ENCODE measurements at places on chromosomes 7 and 10.

DNA sequence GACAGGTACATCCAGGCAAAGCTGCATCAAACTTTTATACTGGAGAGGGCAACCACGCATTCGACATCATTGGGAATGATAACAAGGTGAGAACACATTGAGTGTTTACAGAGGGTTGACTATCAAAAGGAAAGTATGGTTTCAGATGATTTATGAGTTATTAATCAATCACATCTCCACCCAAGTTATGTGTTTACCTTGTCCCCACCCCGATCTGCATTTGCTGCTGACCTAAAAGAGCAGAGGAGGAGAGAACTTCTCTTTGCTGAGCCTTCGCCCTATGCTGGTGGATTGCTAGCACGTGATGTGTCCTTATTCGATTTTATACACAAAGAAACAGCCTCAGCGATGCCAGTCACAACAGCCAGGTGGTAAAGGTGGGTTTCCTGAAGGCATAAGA is at the start of gene MSMB:
MSMB (minus strand) TSS at position 9 of the 400 bp plus-strand sequence. CDS start 32 bp downstream, outside the sequence.
- DNase-seq: no peak

DNA sequence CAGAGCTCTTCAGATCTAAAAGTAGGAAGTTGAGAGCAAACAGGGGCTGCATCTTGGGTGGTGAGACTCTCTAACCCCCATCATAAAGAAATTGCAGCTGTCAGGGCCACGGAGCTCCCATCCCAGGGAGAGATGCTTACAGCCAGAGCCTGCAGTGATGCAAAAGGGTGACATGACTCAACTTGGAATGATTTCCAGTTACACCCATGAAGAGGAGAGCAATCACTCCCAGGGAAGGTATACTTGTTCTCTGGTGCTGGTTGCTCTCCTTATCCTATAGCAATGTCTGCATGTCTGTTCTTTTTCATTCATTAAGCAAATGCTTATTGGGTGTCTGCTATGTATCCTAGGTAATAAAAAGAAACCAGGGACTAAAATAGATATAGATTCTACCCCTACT is 228.0 kb downstream of the RAB11FIP2 start:
- DNase-seq: no peak

DNA sequence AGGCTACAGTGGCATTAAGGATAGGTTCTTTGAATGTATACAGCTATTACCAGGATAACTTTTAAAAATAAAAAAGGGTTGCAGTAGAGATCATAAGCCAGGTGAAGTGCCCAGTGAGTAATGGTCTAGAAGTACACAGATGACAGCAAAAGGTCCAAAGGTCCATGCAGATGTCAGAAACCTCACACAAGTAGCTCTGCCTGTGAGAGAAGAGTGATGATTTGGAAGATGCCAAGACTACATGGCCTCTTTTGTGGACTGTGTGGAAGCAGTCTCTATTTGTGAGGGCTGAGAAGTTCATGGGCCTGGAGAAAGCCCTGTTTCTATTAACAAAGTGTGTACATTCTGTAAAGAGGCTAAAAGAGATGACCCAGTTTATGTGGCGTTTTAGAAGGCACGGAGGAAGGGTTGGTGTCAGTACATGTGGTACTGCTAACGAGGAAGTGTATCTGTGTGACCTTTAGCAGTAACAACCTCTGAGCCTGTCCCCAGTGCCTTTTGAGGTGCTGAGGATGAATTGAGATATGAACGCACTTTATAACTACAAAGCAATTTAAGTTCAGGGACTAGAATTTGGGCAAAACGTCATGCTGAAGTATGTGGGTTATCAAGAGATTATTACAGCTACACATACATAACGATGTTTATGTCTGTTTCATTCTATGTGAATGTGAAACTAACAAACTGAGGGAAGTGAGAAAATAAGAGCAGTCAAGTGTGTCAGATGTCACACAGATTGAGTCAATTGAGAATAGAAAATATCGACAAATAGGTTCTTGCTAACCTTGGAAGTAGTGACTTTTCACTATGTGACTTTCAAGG is 7.6 kb downstream of the CYCS start:
- no peak for DNase-seq

DNA sequence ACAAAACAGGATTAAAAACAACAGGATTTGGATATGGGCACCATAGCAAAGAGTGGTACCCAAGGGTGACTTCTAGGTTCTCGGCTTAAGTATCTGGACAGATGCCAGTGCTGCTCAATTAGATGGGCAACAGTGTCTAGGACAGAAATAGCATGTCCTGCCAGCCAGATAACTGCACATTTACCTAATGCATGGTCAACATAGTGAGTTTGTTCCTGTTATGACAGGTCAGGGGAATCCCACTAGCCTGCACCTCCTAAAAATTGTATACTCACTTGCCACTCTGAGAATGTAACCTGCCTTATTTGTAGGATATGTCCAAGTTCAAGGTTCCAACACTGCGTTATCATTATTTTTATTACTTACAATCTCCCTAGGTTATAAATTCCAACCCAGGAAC is 471.7 kb downstream of the GRM8 start:
- DNase-seq: no peak

DNA sequence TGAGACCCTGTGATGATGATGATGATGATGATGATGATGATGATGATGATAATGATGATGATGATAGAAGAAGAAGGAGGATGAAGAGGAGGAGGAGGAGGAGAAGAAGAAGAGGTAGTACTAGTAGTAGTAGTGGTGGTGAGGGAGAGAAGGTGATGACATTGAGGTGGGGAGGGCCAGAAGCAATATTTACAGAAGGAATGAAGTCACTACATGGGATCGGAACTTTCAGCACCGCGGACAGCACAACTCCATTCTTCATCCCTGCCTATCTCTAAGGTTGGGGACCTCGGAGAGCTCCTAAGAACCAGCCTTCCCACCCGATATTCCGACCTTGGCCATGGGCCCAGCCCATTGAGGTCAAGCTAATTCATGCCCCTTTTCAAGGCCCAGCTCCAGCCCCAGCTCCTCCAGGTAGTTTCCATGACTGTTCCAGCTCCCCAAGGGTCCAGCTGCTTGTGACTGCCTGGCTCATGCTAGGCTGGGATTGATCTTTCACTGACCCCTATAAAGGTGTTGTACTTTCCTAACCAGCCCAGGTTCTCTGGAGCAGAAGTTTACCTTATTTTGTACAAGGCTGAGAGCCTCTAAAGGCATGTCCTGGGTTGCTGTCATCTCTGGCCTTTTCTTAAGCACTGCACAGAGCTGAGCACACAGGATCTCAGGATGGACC is 10.3 kb downstream of the CRHR2 start:
- DNase-seq: no peak

GRCh38 chr10:128306535-128306934 is 180.3 kb upstream of the MKI67 start:
- DNase-seq: no peak

DNA sequence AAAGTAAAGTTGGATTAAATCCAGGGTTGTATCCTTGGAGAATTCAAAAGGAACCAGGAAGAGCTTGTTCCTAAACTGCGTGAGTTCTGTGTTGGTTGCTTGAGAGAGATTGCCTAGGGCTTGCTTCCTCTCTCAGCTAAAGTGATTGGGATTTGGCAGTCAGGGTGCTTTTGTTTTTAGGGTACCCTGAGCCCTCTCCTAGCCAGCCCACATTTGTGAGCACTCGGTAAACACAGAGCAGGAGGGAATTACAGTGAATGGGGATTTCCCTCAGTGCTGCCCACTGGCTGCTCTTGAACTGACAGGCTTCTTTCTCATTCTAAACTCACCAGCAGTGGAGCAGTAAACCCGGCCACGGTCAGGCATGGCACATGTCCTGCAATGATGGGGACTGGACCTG is 146.9 kb downstream of the TPST1 start:
- no peak for DNase-seq

DNA sequence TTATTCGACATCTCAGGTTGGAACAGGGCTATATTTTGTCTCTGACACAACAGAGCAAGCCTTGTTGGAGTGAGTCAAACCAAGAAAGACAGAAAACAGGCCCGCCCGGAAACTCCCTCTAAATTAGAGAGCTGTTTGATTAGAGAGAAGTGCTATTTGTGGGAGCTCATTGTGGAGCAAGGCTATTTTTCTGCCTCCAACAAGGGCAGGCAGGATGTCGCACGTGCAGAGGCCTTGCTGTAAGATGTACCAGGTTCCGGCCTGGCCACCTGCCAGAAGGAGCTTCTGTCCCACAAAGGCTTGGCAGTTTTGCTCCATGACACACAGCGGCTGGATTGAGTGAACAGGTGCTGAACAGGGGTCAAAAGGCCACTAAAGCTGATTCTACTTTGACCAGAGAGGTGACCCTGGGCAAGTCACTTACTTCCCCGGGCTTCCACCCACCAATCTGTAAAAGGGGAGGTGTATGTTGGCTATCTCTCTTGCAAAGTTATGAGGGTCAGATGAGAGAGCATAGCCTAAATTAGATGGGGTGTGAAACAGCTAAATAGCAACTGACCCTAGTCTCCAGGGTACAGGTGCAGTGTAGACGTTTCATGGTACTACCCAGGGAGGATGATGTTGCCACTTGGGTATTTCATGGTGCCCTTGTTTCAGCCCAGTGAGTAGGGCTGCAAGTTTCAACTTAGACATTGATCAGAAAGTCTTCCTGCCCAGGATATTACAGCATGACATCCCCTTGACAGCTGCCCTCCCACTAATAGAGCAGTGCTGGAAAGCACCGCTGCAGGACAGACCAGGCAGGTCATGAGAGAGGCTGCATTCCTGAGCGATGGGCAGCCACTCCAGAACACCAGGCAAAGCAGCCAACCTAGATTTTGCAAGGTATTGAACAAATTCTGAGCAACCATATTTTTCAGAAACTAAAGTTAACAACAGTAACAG is 62.0 kb downstream of the VSTM4 start:
- DNase-seq: no peak

DNA sequence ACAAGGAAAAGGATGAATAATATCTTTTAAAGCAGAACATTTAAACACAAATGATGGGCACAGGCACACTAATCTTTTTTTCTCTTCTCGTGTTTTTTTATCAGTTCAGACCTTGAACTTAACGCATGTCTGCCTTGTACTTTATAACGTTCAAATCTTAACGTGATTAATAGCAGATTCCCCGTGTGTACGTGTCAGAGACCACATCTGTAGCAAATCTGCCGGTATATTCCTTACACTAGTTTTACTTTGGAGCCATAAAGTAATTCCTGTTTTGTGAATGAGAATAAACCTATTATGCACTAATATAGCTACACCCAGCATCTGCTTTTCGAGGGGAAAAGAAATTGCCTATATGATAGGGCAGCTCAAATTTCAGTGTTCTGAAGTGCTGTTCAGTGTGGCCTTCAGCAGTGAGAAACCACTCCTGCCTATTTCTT is 166.0 kb upstream of the TCF7L2 start:
- no peak for DNase-seq

DNA sequence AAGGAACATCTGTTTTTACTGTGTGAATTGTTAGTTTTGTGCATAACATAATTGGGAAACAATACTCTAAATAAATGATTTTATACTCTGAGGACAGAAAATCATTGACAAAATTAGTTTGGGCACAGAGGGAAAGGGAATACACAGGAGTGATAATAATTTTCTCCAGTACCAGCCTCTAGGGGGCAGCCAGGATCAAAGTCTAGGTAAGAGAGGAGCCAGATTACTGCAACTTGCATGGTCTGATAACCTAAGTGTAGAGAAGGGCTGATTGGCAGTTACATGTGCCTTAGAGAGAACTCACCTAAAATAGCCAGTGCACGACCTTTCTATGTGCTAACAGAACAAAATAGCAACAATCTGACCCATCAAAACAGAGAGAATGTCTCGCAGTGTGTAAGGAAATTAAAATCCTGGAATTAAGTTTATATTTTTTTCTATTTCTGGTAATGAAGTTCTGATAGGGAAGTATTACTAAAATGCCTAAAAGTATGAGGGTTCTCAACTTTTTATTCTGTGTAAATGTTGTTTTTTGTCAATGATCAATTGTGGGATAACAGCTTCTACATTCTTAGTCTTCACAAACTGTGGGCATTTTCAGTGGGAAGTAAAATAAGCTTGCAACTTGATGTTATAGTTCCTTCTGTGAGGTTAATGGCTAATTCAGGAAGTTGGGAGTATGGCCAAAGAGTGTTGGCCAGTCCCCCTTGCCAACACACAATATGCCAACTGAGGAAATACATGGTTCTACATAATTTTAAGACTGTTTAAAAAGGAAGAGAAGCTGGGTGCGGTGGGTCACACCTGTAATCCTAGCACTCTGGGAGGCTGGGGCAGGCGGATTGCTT is 66.4 kb downstream of the EXOC6 start:
- DNase-seq: no peak

- no peak for DNase-seq
Measured at GRCh38 chr10:13483073-13483472, 45.7 kb downstream of the BEND7 start.

- DNase-seq: no peak
Measured at GRCh38 chr10:129958148-129958628, 5.9 kb downstream of the EBF3 start.

DNA sequence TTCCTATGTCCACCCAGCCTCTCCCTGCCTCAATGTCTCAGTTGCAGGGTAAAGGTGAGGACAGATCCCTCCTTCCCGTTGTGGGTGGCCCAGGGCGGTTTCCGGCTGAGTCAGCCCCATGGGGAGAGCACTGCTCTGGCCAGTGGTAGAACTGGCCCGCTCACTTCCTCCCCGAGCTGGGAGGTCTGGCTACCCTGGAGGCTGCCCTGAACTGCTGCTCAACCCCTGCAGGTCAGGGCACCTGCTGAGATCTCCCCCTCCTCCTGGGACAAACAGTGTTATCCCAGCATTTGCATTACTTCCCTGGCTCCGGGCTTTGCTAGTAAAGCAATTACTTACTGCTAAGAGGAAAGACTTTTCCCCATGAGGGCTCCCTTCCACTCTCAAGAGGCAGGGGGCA is 21.4 kb upstream of the IMPDH1 start:
- no peak for DNase-seq

GRCh38 chr7:140604760-140605159 is 35.9 kb downstream of the DENND2A start:
- no peak for DNase-seq

DNA sequence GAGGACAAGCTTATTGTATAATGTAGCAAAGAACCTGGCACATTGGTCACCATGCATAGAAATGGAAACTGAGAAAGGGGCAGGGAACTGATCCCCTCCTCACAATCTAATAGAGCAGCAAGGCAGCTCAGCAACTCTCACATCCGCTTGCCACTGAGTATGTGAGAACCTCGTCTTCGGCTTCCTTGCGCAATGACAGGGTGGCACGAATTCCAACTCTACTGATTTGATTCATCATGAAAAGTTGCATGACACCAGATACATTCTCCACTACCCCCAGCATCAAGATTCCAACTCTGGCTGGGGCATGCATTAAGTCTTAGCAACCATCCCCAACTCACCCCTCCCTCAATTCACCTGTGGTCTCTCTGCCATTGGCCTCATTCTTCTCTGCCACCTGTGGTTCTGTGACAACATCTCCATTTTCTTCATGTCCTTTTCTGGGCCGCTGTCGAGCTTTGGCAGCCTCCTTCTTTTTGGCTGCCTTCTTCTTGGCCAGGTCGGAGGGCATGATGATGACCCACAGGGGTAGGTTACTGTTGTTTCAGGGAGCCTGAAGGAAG is 976 bp downstream of the ABCF2 start:
- no peak for DNase-seq

DNA sequence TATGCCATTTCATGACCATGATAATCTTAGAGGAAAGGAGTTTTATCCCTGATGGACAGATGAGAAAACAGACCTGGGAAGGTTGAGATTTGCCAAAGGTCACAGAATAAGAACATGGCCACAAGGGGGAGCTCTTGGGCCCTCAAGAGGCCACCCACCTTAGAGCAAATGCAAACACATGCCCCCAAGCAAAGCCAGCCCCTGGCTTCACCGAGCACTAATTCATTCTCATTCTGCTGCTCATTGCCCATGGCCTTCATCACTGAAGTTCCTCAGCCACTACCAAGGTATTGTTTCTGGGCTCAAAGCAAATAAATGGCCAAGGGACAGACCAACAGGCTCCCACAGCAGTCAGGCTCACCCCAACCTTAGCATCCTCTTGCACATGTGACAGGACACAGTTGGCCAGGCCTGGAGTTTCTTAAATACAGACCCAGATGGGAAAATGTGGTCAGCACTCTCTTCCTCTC is 44.2 kb downstream of the PDLIM1 start:
- DNase-seq: peak; percentile 87
